Epithelial cell of proximal tubule (primary cell): ENCODE measurements at places on chromosomes 5 and 9.

GRCh38 chr9:124511426-124511840 lies 4.2 kb upstream of the NR5A1 start:
- no peak for DNase-seq

GRCh38 chr5:131394128-131394527 lies 130.3 kb downstream of the CDC42SE2 start:
- peak; percentile 93 for DNase-seq

GRCh38 chr5:2675548-2675947 lies 75.9 kb downstream of the IRX2 start:
- no peak for DNase-seq

DNA sequence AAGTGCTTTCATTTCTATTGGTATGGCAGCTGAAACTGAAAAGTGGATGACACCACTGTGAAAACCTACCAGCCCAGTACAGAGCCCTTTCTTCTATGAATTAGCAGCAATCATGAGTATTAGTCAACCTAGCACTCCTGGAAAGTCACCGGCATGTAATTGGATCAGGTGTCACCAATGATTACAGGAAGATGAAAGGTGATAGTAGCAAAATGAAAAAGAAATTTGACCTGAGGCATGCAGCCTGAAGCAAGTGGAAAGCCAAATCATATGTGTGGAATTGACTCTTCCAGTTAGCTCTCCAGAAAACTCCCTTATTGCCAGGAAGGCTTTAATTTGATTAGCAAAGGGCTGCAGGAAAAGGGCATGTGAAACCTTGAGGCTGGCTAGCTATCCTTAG lies 81.2 kb upstream of the NAA35 start:
- DNase-seq: no peak
